ENCODE measurements at places on chromosomes 11 and 22. TPM values are rescaled to one million over a fixed set of nuclear protein-coding genes. Genes with fewer than 3 reads are reported as not detected.

DNA sequence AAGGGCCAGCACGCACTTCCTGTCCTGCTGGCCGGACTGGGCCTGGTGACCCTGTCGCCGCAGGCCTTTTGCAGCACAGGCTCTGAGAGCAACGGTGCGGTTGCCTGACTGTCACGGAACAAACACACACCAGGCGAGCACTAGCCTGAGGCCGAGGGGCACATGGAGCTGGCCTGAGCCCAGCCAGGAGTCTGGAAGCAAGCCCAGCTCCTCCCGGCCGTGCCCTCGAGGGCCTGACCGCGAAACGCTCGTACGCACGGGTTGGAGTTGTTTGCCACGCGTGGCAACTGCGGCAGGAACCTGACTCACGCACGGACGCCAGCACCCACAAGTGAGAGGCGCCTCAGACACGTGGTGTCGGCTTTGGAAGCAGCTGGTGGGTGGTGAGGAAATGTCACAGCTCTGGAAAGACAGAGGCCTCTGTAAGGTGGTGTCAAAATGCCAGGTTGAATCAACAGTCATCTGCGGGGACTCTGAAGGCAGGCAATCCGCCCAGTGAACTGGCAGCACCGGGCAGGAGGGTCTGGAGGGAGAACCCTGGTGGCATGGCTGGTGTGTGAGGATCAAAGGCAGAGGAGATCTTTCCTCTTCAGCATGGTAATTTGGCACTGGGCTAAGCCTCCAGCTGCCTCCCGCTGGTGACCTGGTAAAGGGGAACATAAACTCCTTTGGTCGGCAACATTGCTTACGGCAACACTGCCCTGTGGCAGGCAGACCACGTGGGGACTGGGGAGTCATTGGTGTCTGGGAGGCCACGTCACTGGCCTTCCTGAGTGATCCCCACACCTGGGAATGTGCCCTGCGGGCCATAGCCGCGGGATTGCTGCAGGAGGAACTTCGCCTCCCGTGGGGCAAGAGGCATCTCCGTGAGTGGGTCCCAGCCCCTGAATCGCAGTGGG is 15.3 kb upstream of the IL17REL start:
- DNase-seq: no peak

DNA sequence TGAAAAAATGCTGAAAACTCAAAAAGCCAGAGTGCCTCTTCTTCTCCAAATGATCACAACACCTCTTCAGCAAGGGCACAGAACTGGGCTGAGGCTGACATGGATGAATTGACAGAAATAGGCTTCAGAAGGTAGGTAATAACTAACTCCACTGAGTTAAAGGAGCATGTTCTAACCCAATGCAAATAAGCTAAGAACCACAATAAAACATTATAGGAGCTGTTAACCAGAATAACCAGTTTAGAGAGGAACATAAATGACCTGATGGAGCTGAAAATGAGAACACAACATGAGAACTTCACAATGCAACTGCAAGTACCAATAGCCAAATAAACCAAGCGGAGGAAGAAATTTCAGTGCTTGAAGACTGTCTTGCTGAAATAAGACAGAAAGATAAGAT is 9.2 kb downstream of the OR56B4 start:
- DNase-seq: no peak

The CD44 gene
- total RNA-seq: 3.8 TPM

GRCh38 chr22:19974935-19975706 is 33.5 kb upstream of the TXNRD2 start:
- no peak for DNase-seq

- no peak for DNase-seq
Observed at GRCh38 chr11:35892166-35892565, 51.7 kb upstream of the LDLRAD3 start.

- DNase-seq: no peak
Observed at GRCh38 chr11:113240790-113241635, 73.4 kb upstream of the TTC12 start.

The KRTAP5-2 gene
- not detected for total RNA-seq

DNA sequence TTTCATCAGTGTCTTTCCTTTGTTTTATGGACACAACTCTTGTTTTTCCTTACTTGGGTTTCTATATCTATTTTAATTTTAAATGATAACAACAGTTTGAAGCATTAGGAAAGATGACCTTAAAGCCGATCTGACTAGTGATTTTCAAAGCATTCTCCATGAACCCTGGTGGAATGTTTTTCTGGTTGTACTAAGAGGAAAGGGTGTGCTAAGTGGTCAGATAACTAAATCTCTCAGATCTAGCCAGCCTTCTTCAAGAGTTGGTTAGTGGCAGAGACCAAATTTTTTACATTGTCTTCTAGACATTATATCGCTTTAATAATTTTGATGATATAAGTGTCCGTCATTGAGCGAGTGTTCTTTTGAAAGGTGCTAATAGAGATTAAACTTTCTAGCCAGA is 134.4 kb downstream of the METTL15 start:
- no peak for DNase-seq

DNA sequence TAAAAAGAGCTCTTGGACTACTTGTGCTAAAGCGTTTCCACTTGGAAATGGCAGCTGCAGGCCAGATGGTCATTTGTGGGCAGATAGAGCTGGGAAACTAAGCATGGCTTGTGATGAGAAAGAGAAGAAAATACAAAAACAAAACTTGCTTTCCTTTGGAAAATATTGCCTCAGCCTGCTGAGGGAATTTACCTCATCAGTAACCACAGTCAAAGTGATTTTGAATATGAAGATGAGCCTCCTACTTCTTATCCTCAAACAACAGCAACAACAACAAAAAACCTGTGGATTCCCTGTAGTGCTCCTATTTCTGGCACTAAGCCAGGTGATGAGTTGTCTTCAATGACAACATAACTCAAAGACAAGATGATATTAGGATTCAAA is 62.7 kb upstream of the FIBIN start:
- DNase-seq: no peak

DNA sequence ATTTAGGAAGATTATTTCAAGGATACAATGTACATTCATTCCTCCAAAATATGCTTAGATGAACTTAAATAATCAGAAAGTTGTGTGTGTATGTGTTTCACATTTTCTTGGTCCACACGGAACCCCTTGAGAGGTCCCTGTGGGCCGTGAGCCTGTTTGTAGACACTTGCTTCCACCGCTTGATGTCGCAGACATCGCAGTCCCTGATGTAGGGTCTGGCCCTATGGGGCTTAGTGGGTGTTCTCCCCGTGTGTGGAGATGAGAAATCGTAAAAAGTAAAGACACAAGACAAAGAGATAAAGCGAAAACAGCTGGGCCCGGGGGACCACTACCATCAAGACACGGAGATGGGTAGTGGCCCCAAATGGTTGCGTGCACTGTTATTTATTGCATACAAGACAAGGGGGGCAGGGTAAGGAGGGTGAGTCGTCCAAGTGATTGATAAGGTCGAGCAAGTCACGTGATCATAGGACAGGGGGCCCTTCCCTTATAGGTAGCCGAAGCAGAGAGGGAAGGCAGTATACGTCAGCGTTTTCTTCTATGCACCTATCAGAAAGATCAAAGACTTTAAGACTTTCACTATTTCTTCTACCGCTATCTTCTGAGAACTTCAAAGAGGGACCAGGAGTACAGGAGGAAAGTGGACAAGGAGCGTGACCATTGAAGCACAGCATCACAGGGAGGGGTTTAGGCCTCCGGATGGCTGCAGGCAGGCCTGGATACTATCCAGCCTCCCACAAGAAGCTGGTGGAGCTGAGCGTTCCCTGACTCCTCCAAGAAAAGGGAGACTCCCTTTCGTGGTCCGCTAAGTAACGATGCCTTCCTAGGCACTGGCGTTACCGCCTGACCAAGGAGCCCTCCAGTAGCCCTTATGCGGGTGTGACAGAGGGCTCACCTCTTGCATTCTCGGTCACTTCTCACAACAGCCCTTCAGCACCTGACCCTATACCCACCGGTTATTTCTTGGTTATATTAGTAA is 1.2 kb upstream of the APOBEC3C start:
- DNase-seq: no peak

- DNase-seq: no peak
Observed at GRCh38 chr11:80815752-80816453, 1375.1 kb upstream of the TENM4 start.

DNA sequence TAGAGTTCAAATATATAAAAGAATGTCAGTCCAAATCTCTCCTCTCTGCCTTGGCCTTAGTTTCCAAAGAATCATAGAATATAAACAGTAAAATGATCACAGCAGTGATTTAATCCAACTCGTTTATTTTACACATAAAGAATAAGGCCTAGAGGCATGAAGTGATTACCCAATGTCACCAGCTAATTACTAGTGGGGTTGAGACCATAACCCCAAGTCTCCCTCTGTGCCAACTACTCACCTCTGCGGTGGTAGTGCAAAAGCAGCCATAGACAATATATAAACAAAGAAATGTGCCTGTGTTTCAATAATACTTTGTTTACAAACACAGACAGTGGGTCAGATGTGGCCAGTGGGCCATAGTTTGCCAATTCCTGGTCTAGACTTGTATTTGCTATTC is 96.6 kb upstream of the FAT3 start:
- DNase-seq: no peak

The DBX1 gene
- total RNA-seq: not detected

The KRTAP5-8 gene
- total RNA-seq: 0.24 TPM

- no peak for DNase-seq
Observed at GRCh38 chr22:19066531-19067271, 55.5 kb downstream of the DGCR2 start.

The DRD2 gene
- 0.73 TPM for total RNA-seq

The TENM4 gene
- total RNA-seq: 117 TPM

The WNT11 gene
- 1.5 TPM for total RNA-seq

- no peak for DNase-seq
Observed at GRCh38 chr22:45310977-45311531, 1.3 kb downstream of the FAM118A start.

DNA sequence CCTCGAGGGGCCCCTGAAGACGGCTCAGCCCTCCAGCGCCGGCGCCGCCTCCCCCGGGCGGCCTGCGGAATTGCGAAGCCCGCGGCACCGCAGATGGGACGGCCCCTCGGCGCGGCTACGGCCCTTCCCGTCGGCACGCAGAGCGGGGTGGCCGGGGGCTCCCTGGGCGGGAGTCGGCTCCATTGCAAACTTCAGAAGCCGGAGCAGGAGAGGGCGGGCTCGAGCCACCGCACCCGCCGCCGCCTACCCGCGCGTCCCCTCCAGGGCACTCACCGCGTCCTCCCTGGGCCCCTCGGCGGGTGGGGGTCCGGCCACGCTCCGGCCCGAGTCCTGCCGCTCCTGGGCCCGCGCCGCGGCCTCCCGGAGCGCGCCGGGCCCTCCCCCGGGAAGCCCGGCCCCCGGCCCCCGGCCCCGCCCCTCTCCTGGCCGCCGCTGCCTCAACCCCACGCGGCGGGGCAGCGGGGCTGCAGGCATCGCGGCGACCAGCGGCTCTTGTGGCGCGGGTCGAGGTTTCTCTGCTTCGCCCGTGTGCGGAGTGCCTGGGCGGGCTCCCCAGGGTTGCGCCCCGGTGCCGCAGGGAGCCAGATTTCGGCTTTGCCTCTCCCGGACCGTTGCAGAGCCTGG is at the start of gene PACSIN3:
Gene PACSIN3, minus strand, starts transcription at position 359 of the 624 bp plus-strand sequence. CDS start 3,707 bp downstream, outside the sequence.
- peak; percentile 55 for DNase-seq

The SULT4A1 gene
- total RNA-seq: 7.0 TPM

The KLHL35 gene
- total RNA-seq: 0.55 TPM

GRCh38 chr22:44885806-44886360 is 123.9 kb downstream of the PHF21B start:
- DNase-seq: no peak

All from progenitor cell of endocrine pancreas (in vitro differentiated cells).